ENCODE measurements at places on chromosomes 12 and 14.

GRCh38 chr12:118377884-118378470, 1.6 kb downstream of the SUDS3 start:
- DNase-seq = peak; percentile 60

- DNase-seq = no peak
Observed at GRCh38 chr12:18703321-18703720, 34.5 kb downstream of the PLCZ1 start.

DNA sequence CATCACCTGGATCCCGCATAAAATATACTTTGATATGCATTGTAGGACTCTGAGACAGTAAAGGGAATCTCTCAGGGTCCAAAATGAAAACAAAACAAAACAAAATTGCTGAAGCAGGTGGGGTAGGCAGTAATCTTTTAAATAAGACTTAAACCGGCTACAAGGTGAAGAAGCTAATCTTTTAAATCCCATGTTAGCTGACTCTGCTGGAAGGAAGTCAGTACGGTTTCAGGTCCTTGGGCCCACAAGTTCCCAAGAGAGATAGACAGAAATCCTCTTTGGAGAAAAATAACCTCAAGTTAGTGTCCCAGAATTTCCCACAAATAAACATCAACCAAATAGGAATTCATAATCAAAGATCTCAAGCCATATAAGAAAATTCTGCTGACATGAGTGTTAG, 5.0 kb upstream of the EPS8 start:
- no peak for DNase-seq

DNA sequence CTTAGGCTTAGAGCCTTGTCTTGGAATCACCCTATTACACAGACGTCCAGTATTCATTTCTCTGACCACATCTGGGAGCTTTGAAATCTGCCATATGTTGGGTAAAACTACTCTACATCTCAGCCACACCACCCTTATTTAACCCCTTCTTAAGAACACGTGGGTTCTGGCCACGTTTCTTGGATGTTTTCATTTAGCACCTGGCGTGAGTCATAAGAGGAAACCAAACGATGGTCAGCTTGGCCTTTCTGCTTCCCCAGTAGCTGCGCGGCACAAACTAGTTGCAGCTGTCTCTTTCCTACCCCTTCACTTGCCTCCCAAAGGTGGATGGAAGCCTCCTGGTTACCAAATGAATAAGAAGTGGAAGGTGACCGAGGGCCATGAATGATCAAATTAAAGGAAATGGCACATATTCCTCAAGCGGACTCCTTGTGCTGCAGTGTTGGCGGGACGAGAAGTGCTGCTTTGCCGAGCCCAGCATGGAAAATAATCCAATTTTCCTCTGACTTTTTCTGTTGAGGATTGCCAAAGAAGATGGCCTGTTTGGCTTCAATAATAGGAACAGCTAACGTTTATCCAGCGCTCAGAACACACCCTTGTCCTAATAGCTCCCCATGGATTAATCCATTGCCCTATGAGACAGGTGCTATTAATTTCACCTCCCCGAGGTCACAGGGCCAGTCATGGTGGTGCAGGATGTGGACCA, 154.1 kb downstream of the ZNF664 start:
- DNase-seq = no peak

DNA sequence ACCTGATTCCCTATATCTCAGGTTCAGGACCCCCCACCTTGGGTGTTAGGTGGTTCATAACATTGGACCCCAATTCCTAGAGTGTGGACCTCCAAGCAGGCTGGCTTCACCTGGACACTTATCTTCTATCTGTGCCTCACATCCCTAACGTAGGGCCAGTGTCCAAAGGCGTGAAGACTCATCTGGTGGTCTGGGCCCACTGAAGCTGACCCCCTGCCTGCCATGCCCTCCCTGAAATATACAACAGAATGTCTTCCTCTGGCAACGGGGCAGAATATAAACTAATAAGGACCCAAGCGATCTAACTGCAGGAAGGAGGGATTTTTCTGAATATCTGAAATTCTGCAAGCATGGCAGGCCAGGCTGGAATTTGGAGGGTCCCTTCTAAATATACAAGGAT, 5.6 kb downstream of the HOXC13 start:
- DNase-seq = no peak

- DNase-seq = no peak
Observed at GRCh38 chr14:94027566-94028449, 1.7 kb downstream of the OTUB2 start.

DNA sequence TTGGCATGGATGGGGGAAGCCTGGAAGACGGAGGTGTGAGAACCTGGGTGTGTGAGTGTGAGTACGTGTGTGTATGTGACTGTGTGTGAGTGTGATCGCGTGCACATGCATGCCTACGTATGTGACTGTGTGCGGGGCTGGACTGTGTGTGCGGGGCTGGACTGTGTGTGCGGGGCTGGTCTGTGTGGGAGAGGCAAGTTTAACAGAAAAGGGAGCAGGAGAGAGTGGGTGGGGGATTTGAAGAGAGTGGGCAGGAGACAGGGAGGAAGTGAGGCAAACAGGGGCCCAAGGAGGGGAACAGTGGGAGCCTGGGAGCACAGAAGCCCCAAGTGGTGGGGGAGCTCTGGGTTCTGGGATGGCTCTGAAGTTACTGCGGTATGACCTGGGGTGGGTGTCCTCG, 103.7 kb upstream of the LHX5 start:
- no peak for DNase-seq

- DNase-seq = no peak
Observed at GRCh38 chr14:104367866-104368750, 211.5 kb upstream of the C14orf180 start.

GRCh38 chr14:89378119-89378518, 38.9 kb downstream of the FOXN3 start:
- DNase-seq = no peak

- DNase-seq = no peak
Observed at GRCh38 chr12:122854554-122854953, 19.3 kb downstream of the HIP1R start.

DNA sequence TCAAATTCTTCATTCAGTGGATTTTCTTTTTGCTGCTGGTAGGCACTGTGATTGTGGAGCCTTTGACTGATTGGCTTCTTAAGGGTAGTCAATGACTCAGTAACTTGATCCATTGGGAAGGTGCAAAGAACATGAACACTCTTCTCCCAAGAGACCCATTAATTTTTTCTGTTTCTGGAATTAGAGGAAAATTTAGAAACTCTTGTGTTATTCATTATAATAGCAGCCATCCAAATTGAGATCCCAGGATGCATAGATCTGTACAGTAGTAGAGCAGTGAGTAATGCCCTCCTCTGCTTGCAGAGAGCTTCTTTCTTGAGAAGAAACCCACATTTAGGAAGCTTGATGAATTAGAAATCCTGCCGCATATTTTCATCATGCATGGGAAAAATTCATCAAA, 63.9 kb downstream of the MYRFL start:
- DNase-seq = no peak

DNA sequence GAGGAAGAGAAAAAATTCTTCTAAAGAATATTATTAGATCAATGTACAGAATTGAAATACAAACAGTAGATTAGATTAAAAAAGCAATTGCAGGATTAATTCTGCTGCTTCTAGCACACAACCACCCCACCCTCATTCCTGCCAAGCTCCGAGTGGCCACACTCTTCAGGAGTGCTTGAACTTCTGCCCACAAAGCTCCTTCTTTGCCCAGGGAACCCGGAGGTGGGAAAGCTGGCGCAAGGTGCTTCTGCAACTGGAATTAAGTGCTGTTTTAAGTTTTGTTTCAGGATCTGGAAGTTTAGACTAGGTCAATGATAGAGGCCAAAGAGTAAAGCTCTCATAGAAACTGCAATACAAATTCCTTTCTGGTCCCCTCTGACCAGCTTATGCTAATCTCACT, 94.1 kb upstream of the BMP4 start:
- no peak for DNase-seq

DNA sequence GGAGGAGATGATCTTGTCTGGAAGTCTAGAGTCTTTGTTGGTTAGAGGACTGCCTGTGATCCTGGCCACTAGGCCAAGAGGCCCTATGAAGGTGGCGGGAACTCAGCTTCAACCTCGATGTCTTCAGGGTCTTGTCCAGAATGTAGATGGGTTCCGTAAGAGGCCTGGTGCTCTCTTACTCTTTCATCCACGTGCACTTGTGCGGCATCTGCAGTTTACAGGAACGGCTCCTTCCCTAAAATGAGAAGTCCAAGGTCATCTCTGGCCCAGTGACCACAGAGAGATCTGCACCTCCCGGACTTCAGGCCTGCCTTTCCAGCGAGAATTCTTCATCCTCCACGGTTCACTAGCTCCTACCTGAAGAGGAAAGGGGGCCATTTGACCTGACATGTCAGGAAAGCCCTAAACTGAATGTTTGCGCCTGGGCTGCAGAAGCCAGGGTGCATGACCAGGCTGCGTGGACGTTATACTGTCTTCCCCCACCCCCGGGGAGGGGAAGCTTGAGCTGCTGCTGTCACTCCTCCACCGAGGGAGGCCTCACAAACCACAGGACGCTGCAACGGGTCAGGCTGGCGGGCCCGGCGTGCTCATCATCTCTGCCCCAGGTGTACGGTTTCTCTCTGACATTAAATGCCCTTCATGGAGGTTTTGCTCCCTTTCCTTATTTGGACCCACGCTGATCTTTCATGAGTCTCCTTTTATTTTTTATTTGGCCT, 17.7 kb downstream of the WNT5B start:
- DNase-seq = no peak

GRCh38 chr14:100861188-100861936, 35.4 kb downstream of the MEG3 start:
- DNase-seq = no peak

DNA sequence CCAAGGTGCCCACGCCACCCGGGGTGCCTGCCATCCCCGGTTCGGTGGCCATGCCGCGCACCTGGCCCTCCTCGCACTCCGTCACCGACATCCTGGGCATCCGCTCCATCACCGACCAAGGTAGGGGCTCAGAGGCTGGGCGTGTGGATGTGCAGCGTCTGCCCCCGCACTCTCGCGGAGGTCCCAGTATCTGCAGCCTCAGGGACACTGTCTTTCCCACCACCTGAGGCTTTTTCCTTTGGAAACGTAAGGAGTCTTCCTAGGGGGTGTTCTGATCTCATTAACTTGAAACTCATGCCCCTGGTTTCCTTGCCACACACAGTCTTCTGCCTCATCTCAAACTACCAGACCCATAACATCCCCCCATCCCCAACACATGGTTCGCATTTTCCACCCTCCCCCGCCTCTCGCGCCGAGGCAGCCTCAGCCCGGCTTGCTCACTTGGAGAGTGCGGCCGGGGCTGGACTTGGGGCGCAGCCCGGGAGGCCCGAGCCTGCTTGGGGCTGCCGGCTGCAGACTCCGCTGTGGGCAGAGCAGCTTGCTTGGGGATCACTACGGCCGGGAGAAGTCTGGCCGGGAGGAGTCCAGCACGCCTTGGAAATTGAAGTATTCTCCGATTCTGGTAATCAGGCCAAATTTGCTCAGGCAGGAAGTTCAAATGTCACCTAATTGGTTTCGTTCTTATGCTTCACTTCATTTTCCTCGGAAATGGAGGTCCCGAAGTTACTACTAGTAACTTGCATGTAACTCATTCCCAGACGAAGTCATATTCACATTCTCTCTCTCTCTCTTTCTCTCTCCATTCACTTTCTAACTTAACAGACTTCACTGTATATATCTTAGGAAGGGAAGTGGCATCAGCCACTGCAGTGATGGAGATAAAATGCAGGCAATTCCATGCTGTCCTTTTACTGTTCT, 2.0 kb downstream of the PAX9 start:
- no peak for DNase-seq

GRCh38 chr14:56342494-56342942, 224.3 kb downstream of the PELI2 start:
- no peak for DNase-seq

DNA sequence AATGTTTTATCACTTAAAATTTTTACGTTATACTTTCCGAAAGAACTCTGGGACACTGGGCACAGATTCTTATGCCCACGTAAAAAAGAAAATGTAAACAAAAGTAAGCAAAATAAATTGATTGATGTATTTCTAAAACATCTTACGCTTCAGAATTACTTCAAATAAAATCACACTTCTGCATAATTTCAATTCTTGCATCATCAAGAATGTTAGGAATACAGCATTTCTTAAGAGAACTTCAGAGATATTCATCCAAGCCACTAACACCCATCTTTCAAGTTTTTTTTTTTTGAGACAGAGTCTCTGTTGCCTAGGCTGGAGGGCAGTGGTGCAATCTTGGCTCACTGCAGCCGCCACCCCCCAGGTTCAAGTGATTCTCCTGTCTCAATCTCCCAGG, 180.6 kb downstream of the MED13L start:
- DNase-seq = no peak

GRCh38 chr12:40075458-40075857, 30.4 kb downstream of the SLC2A13 start:
- no peak for DNase-seq

DNA sequence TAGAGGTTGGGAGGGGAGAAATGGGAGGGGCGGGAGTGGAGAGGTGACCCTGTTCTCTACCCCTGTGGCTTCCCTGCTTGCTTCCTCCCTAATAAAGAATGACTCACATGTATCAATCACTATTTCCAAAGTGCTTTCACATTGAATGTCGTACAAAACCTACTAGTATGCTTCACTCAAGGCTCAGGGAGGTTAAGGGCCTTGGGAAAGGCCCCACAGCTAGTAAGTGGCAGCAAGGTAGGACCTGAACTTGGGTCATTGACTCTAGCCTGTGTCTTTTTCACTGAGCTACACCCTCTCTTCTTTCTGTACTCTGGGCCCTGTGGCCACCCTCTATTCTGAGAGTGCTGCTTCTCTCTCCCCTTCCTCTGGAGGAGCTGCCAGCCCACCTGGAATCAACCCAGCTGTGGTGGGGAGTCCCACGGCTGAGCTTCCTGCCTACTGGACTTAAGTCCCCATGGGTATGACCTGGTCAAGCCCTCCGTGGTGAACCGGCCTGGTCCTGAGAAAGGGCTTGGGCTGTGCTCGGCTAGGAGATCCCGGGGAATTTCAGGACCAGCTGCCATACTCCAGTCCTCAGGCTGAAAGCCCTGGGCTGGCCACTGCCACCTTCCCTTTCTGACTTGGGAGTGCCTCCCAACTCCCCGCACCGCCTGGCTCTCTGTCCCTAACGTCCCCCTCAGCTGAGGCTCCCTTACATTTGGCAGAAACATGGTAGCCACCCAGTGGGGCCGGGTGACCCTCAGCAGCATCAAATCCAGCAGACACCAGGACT, 13.0 kb downstream of the SLC48A1 start:
- DNase-seq = no peak

GRCh38 chr12:63955831-63956666, 111.5 kb downstream of the SRGAP1 start:
- DNase-seq = peak; percentile 51

DNA sequence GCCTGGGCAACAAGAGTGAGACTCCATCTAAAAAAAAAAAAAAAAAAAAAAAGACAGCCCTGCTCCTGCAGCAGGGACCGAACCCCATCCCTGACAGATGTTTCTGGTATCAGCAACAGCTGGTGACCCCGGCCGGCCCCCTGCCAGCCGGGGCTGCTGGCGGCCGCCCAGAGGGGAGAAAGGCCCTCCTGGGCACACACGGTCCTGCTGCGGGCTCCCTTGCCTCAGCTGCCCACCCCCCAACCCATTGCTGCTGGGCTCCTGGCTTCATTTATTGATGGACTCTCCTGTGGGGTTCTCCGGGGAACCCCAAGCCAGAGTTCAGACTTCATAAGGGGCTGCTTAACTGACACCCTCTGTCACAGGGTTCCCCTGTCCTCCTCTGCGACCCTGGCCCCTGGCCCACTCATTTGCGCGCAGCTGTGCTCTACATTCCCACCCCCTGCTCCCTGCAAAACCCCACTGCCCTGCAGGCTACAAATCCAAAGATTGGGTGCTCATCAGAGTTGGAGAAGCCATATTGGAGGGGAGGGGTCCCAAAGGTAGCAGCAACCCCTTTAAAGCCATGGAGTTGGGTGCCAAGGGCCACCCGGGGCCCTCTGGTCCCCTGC, 103.6 kb upstream of the RTL1 start:
- no peak for DNase-seq

GRCh38 chr12:4859478-4860210, 50.1 kb upstream of the KCNA1 start:
- DNase-seq = no peak
